ENCODE measurements at places on chromosomes 12 and 14.

- peak; percentile 51 for DNase-seq
These were observed 45.6 kb upstream of the BCL2L14 start for GRCh38 chr12:12024911-12025682.

DNA sequence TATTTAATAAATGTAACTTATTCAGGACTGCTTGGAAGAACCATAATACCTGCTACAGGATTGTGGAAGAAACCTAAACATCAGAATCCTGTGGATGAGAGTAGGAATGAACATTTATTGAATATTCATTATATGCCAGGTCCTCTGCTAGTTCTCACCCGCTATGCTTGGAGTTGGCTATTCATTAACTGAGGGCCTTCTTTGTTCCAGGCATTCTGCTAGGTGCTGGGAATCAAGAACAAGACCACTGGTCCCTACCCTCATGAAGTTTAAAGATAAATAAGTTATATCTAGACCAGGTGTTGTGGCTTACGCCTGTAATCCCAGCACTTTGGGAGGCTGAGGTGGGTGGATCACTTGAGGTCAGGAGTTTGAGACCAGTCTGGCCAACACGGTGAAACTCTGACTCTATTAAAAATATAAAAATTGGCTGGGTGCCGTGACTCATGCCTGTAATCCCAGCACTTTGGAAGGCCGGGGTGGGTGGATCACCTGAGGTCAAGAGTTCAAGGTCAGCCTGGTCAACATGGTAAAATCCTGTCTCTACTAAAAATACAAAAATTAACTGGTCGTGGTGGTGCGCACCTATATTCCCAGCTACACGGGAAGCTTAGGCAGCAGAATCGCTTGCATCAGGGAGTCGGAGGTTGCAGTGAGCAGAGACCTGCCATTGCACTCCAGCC lies 3.8 kb upstream of the TULP3 start:
- DNase-seq, result no peak

DNA sequence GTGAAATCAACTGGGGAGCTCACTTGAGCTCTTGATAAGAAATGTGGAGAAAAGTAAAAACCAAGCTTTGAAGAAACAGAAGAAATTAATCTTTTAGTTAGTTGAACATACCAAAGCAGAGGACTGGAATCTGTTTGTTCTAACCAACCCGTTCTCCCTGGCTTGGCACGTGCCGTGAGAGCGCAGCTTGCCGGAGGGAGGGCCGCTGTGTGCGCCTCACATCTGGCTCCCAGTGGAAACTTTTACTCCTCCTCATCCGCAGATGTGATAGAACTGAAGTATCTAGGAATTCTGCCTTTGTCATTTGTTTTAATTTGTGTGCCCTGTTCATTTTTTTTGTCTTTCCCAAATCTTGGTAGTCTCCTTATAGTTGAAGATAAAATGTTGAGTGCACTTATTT lies 64.9 kb downstream of the DDX51 start:
- DNase-seq, result no peak

GRCh38 chr12:114165921-114166320 lies 199.8 kb upstream of the RBM19 start:
- no peak for DNase-seq

- no peak for DNase-seq
These were observed 437.3 kb downstream of the MED13L start for GRCh38 chr12:115840159-115840558.

- DNase-seq, result no peak
These were observed 258.8 kb upstream of the USP15 start for GRCh38 chr12:62001424-62001823.

DNA sequence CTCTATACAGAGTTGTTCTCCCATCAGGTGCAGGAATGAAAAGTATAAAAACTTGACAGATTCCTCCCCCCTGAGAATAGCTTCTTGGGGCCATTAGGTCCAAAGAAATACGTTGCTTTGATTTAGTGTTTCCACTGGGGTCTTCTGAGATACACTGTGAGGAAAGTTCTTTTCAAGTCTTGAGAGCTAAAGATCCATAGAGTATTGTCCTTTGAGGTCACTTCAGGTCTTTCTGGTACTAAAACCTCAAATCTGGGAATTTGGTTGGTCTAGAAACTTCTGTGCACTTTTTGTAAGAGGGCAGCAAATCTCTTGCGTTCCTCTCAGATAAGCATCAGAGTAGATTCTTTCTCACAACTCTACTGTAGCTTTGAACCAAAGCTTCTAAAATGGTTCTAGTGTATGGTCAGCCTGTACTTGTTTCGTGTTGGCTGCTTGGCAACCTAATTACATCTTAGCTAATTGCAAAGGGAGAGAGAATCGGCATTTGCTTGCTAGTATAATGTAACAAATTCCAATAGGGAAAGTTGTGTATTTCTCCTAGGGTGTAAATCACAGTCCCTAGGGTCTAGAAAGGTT lies 10.0 kb downstream of the SRSF5 start:
- DNase-seq, result no peak

- DNase-seq, result no peak
These were observed 28.2 kb upstream of the ARID2 start for GRCh38 chr12:45701296-45701695.

DNA sequence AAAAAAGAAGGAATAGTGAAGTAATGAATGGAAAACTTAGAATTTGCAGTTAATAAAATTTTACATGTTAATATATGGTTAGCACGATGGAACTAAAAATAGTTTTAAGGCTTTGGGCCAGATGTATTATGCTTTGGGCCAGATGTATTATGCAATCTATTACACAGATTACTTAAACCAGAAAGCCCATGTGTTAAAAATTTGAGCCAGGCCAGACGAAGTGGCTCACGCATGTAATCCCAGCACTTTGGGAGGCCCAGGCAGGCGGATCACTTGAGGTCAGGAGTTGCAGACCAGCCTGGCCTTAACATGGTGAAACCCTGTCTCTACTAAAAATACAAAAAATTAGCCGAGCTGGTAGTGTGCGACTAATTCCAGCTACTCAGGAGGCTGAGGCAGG lies 17.2 kb downstream of the IFT81 start:
- no peak for DNase-seq

DNA sequence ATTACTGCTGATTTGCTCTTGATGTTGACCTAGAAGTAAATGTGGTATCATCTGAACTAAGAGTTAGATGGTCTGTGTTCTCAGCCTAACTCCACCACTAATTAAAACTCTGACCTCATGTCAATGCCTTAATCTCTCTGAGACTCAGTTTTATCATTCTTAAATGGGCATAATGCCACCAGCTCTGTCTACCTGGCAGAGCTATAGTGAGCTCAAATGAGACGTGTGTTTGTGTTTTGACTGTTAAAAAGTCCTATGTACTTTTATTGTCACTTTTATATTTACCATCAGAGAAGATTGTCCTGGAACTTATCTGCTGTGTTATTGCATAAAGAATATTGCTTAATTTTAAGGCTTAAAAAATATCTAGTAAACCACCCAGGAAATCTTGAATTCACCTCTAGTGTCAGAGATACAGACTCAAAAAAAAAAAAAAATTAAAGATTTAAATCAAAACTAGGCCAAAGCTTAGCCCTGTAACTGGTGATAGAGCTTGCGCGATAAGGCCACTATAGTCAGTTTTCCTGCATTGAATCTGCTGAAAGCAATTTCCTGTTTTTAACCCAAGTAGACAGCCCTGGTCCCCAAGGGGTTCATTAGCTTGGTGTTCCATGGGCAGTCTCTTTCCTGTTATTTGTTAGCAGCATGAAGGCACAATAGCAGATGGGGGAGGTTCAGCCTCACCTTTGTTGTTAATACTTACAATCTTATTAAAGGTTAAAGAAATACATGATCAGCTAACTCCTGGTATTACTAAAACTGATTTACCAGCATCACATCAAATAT lies 261.8 kb downstream of the ATP23 start:
- DNase-seq, result no peak

- no peak for DNase-seq
These were observed 20.8 kb downstream of the CFAP251 start for GRCh38 chr12:121939186-121939585.

GRCh38 chr14:71371711-71372396 lies 464.6 kb downstream of the PCNX1 start:
- peak; percentile 30 for DNase-seq

DNA sequence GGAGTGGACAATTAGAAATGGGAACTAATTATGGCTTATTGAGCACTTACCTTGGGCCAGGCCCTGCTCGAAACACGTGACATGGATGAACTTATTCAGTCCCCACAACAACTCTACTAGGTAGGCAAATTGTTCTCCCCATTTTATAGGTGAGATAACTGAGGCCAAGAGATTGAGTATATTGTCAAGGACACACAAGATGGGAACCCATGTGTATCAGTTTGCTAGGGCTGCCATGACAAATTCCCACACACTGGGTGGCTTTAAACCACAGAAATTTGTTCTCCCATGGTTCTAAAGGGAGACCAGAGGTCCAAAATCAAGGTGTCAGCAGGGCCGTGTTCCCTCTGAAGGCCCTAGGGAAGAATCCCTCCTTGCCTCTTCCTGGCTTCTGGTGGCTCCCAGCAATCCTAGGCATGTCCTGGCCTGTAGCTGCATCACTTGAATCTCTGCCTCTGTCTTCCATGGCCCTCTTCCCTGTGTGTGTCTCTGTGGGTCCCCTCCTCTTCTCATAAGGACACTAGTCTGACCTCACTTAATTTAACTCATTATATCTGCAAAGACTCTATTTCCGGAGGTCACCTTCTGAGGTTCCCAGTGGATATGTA lies 128.8 kb downstream of the CHST11 start:
- DNase-seq, result no peak

GRCh38 chr12:68573406-68573805 lies 37.3 kb upstream of the RAP1B start:
- no peak for DNase-seq

DNA sequence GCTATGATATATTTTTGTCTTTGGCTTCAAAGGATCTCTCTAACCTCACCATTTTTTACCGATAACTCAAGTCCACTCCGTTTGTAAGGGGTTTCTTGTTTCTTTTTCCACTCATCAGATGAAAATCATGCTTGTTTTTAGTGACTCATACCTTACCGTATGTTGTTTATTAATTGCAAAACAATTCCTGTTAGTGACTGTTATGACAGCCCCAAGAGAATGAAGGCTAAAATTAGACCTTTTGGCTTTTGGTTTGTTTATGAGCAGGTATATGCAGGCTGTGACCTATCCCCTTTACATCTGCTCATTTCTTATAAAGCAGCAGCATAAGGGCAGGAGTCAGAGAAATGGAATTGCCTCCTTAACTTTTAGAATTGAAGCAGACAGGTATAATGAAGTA lies 319.8 kb downstream of the CEP128 start:
- no peak for DNase-seq

GRCh38 chr12:116969615-116970585 lies 59.1 kb downstream of the FBXW8 start:
- DNase-seq, result no peak

DNA sequence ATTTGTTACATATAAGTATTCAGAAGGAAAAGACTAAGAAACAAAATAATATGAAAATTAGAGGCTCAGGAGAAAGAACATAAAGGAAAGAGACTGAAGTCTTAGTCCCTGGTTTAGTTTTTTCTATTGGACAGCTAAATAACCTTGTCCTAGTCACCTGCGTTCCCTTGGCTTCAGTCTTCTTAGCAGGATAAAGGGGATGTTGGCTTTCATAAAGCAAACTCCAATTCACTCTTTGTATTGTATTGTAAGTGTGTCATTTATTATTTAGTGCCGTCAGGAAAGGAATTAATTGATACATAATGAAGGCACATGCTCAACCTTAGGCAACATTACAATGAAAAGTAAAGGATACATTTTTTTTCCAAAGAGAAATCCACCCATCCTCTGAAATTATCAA lies 190.3 kb upstream of the PPFIA2 start:
- no peak for DNase-seq

All from CD4-positive, alpha-beta T cell treated with Interleukin-4 for 4 hours (primary cell).